ELF-1 (cell line): ENCODE measurements at places on chromosomes 7 and 10.

DNA sequence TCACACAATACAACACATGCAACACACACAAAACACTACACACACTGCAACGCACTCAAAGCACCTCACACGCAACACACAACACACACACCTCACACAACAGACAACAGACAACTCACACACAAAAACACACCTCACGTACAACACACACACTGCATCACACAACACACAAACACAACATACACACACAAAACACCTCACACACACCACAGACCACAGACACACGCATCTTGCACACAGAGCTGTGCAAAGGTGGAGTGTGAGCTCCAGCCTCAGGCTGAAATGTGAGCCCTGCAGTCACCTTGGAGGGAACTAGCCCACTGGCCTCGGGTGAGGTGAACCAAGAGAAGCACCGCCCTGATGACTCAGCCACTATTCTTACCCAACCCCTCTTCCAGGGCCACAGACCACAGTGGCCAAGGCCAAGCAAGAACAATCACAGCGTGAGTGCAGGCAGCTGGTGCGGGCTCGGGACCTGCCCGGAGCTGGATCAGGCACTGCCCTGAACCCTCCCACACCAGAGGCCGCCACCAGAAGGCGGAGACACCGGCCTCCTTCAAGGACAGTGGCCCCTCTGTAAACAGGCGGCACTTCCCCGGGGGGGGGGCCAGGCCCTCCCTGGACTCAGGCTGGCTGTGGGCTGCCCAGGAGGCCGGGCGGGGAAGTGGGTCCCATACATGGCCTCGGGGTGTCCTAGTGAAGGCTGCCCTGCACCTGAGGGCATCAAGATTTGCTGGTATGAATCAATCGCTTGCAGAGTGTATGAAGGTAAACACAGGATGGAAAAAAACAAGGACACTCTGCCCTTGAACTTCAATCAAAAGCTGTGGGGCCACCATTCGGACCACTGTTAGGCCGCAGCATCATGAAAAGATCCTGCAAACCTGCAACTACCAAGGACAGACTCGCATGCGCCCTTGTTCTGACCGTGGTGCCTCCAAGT is 106.7 kb downstream of the TNS3 start:
- DNase-seq = peak; percentile 96

GRCh38 chr7:80591654-80592053 is 46.8 kb upstream of the CD36 start:
- no peak for DNase-seq

DNA sequence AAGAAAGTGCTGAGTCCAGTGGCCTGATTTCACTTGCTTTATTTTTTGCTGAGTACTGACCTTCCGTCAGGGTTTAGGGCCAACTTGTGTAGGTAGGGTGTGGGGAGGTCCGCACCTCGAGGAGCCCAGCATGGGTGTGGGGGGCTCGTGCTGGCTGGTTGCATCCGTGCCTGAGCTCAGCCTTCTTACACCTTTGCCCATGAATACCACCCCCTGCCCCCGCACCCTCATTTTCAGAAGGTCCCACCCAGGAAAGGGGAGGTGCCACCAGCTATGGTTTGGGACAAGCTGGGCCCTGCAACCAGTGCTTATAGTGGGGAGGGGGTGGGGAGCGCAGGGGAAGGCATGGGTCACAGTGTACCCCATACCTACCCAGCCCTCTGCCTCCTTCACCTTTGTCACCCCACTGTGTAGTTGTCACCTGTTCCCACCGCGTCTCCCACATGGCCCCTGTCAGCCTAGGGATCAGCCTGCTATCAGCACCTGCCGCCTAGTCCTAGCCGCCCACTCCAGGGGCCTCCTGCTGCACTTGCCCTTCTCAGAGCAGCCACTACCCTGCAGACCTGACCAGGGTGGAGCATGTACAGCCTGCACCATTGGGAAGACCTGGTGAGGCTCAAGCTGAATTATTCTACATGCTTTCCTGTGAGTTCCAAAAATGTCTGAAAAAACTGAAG is 146.2 kb upstream of the RET start:
- no peak for DNase-seq

DNA sequence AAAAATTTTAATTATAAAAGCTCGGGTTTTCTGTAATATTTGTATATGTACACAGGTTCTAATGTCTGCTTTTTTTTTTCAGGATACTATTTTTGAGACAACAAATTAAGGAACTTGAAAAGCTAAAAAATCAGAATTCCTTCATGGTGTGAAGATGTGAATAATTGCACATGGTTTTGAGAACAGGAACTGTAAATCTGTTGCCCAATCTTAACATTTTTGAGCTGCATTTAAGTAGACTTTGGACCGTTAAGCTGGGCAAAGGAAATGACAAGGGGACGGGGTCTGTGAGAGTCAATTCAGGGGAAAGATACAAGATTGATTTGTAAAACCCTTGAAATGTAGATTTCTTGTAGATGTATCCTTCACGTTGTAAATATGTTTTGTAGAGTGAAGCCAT is 57.9 kb upstream of the BAMBI start:
- DNase-seq = no peak
